Suppressor macrophage (primary cell): ENCODE measurements at places on chromosomes 13 and 19.

DNA sequence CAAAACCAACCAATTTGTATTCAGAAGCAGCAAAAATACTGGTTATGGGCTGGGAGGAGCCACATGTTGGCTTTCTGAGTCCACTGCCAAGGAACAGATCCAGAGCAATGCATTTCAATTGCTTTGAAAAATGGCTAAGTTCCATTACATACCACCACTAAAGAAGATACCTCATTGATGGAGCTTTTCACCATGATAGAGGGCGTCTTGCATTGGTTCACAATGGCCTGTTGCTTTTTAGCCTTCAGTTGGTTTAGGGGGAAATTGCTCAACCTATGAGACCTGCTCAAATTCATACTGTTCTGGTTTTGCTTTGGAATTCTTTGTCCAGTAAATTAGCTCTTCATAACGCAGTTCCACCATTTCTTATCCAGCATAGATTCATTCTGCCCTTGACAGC lies 21.2 kb upstream of the CPB2 start:
- no peak for DNase-seq

DNA sequence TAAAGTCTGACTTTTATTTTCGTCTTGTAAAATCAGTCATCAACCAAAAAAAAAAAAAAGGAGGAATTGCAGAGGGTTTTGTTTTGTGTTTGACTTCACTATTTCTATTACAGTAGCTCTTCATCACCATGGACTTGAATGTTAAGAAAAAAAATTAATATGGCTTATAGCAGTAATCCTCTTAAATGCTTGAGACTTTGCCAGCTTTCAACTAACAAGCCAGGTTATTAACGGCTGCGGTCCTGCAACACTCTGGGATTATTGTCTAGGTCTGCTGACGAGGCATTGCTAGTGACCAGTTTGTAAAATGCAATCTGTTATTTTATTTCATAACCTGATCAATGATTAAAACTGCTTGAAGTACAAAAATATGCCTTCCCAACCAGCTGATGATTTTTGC lies 647.2 kb upstream of the KLHL1 start:
- DNase-seq, result no peak

- DNase-seq, result peak; percentile 97
Measured at GRCh38 chr13:80341101-80341755, at the start of gene SPRY2. Gene SPRY2, minus strand, starts transcription at chr13:80341126. Its CDS starts 3,421 bp downstream, at chr13:80337705.

DNA sequence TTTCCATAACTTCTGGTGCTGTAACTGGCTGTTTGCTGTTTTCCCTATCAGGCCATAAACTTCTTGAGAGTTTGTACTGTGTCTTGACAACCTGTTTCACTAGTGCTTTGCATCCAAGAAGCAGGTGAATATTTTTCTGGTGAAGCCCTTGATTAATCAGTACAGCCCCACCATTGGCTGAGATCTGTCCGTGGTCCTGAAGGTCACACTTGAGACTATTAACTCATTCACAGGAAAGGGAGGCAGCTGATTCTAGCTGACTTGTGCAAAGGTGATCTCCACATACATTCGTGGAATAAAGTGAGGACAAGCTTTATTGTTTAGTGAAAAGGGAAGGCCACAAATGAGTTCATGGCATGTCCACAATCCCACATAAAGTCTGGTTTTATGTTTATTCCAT lies 61.4 kb upstream of the ZNF835 start:
- no peak for DNase-seq

GRCh38 chr13:114315074-114315785 lies 927 bp downstream of the CHAMP1 start:
- DNase-seq, result no peak

- DNase-seq, result no peak
Measured at GRCh38 chr13:20124303-20124702, 36.5 kb downstream of the GJA3 start.

- DNase-seq, result no peak
Measured at GRCh38 chr19:964761-965694, 19.1 kb upstream of the WDR18 start.

GRCh38 chr19:317710-318508 lies 26.7 kb downstream of the MIER2 start:
- no peak for DNase-seq

GRCh38 chr19:2529473-2529918 lies 53.6 kb downstream of the GADD45B start:
- DNase-seq, result no peak

- DNase-seq, result no peak
Measured at GRCh38 chr13:99323488-99323887, 16.3 kb upstream of the GPR183 start.

DNA sequence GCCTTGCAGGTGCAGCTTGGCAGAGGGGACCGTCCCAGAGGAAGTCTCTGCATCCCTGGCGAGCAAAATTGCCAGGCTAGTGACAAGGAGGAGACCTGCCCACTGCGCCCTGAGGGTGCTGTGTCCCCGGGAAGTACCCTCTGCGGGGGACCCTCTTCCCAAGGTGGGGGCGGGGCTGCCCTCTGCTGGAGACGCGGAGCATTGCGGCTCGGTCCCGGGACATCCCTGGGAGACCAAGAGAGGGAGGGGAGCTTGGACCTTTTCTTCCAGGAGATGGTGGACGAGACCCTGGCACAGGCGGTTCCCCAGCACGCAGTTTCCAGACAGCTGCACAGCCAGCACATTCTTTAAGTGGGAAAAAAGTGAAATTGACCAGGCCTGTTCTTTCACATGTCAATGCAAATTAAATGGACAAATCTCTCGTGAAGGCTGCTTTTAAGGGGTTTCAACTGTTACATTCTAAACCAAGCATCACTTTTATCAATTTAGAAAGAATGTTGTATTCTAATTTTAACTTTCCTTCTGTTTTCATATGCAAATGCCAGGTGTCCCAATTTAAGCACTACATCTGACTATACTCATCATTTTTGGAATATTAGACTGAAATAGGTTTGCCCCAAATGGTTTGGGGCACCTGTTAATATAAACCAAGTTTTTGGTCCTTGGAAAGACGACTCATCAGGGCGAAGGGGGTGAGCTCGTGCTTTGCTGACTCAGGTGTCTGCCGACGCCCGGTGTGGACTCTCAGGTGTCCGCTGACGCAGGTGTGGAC lies 60.7 kb downstream of the MCF2L start:
- DNase-seq, result peak; percentile 41

- peak; percentile 78 for DNase-seq
Measured at GRCh38 chr19:48558018-48558684, 6.2 kb downstream of the SULT2B1 start.

DNA sequence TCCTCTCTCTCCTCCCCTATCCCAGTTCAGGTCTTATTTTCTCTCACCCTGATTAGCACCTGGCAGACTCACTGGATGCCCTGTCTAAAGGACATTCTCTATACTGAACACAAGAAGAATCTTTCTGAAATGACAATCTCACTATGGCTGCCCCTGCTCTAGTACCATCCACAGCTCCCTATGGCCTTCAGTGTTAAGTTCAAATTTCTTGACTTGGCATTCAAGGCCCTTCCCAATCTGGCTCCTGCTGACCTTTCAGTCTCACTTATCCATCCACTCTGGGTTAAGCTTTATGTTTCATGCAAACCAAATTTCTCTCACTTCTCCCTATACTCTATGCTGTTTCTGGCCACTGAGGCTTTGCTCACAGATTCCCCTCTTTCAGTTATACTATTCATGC lies 34.2 kb downstream of the MBD3L1 start:
- no peak for DNase-seq

DNA sequence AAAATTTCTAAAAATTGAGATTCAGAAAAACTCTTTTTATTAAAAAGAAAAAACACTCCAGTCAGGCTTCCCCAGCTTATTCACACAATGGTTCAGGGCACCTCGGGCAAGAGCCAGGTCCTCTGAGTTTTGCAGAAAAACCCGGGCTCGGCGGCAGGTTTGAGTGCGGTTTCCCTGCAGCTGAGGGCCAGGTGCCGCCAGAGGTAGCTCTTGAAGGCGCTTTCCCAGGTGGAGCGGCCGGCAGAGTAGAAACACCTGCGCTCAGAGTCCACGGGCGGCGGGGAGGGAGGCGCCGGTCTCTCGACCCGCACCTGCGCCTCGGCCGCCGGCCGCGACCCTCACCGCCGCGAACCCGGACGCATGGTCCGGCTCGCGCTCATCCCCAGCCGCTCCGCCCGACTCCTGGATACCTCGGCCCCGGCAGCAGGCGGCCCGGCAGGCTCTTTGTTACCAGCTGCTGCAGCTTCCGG lies 444 bp downstream of the PROSER1 start:
- DNase-seq, result no peak

GRCh38 chr13:76684336-76684735 lies 201.9 kb downstream of the KCTD12 start:
- no peak for DNase-seq

DNA sequence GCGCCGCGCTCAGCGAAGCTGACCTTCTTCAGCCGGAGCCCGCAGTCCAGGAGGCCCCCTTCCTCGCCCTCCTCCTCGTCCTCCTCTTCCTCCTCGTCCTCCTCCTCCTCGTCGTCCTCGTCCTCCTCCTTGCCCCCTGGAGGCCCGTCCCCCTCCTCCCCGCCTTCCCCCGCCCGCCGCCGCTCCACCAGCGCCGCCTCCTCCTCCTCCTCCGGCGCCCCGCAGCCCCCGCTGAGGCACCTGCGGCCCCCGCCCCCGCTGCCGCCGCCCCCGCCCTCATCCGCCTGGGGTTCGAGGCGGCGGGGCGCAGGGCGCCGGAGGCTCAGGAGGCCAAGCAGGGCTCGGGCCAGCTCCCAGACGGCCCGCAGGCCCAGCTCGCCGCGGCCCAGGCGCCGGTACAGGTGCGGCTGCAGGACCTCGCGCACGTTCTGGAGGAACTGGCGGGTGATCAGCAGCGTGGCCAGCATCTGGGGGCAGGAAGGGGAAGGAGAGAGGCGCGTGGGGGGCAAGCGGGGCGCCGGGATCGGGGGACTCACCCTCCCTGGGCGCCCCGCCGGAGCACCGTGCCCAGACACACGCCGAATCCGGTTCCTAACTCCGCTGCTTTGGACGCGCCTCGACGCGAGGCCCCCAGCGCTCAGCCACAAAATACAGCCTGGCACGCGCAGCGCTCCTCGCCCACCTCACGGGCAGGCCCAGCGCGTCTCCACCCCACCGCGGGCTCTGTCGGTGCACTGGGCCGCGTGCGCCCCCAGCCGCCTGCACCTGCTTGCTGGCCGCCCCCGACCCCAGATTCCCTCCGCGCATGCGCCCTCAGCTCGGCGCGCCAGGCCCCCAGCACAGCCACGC lies 5.9 kb downstream of the ANO8 start:
- no peak for DNase-seq

DNA sequence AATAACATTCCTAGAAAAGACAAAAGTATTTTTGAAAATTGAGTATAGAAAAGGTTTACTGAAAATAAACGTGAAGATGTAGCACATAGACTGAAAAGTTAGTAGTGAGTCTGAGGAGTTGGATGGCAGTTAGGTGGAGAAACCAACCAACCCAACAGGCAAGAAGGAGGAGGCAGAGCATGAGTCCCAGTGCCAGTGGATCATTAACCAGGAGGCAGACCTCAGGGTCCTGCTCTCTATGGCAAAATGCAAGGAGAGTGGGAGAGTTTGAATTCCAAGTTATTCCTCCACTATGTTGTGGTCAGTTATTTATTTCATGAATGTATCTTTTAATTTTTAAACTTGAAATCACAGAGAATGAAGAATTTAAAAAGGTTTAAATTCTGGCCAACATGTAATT lies 446.4 kb downstream of the GPC6 start:
- no peak for DNase-seq

- DNase-seq, result peak; percentile 16
Measured at GRCh38 chr13:39455521-39456175, 147.3 kb downstream of the LHFPL6 start.

DNA sequence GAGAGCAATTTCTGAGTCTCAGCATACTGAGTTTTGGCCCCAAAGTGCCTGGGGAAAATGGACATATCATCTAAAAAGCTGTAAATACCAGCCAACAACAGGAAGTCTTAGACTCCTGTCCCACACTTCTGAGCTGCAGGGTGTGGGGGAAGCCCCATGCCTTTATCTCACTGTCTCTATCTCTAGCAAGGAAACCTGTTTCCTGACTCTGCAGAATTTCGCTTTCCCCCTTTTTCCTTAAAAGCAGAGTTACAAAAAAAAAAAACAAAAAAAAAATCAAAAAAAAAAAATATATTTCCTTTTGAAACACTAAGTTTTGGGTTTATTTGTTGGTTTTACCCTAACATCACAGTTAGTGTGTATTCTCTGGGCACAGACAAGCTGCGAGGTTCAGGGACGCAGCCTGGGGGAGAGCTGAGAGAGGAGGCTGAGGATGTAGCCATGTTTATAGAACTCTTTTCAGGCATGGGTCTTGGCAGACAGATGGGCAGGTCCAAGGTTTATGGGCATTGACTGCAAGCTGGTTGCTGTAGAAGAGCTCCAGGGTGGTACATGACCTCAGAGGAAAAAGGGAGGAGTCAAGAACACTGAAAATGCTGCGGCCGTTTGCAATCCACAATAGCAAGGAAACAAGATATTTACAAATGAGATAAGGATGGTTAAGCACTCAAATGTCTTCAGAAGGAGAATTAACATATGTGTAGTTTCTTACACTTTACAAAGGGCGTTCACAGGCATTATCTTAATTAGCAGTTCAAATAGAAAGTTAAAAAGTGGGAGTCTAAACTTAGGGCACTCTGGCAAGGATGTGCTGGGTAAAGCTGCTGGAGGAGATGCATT lies 4.9 kb downstream of the MBNL2 start:
- DNase-seq, result peak; percentile 29

DNA sequence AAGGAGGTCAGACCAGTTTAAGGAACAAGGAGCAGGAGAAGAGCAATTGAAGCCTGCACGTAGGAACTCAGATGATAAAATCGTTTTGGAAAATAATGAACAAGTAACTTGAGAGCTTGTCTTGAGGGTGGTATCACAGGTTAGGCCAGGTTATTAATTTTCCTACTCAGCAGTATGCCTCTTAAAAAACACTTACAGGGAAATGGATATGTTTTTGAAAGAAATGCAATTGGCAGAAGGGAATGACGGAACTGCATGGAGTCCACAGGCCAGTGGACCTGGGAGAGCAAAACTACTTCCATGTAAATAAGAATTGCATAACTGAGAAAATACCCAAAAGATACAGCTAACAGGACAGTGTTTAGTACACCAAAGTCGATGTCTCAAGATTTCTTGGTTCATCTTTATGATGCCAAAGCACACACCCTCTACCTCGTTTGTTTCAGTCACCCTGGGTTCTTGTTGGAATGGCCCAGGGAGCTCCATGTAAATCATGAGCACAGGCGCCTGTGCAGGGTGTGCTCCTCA lies 35.2 kb downstream of the MBNL2 start:
- DNase-seq, result no peak

DNA sequence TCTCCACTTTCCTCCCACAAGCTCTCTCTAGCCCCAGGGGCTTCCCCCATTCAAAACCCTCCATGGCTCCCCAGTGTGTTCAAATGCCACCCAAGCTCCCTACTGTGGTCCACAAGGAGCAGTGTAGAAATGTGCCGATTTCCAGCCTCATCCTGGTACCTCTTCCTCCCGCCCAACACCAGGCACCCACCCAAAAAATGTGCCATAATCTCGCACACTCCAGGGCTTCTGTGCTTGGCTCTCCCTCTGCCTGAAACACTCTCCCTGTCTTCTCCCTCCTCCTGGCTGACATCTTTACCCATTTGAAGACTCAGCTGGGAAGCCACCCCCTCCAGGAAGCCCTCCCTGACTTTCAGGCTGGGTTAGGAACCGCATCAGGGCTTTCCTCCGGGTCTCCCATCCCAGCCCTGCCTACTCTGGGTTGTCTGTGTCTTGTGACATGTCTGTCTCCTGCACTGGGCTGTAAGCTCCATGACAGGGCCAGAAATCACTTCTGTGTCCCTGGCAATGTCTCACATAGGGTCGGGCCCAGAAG lies 16.6 kb upstream of the MEIS3 start:
- no peak for DNase-seq
